ENCODE measurements at places on chromosomes 2 and 18.

DNA sequence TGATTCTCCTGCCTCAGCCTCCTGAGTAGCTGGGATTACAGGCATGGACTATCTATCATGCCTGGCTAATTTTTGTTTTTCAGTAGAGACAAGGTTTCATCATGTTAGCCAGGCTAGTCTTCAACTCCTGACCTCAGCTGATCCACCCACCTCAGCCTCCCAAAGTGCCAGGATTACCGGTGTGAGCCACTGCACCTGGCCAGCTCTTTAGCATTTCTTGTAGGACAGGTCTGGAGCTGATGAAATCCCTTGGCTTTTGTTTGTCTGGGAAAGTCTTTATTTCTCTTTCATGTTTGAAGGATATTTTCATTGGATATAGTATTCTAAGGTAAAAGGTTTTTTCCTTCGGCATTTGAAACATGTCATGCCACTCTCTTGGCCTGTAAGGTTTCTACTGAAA is 20.2 kb downstream of the VPS54 start:
- DNase-seq: no peak

DNA sequence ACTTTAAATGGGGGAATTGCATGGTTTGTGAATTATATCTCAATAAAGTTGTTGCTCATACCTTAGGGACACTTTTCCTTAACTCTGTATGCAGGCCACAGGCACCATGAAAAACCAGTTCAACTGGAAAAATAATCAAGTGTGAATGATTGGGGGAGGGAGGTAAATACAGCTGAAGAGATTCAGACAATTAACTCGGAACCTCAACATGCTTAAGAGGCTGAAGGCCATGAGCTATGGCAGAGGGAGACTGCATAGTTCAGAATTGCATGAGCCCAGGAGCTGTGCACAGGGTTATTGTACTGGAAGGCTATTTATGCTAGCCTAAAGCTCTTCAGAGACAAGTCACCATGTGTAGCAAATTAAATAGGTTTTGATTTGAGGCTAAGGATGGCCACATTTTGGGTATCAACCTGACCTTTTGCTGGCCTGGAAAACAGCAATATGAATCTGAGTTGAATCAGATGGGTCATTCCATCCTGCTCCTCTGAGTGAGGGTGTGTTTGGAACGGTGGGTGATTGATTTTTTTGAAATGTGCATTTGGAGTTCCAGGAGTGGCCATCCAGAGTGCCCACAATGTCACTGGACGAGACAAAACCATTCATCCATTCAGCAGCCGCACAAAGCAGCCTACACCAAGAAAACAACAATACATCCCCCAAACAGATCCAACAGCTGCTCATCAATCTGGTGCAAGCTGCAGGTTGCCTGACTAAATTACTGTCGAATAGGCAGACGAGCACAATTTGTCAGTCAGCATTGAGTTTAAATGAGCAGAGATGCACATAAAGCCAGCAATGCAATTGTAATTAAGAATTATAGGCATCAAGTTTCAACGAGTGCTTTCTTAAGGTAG is 42.5 kb downstream of the HRH4 start:
- no peak for DNase-seq

GRCh38 chr2:5253263-5253662 is 438.9 kb upstream of the SOX11 start:
- DNase-seq: no peak

- peak; percentile 42 for DNase-seq
Measured at GRCh38 chr18:44700652-44701051, 20.0 kb downstream of the SETBP1 start.

- no peak for DNase-seq
Measured at GRCh38 chr2:195534971-195535370, 122.1 kb upstream of the SLC39A10 start.

- DNase-seq: no peak
Measured at GRCh38 chr18:5693699-5694294, 150.0 kb upstream of the EPB41L3 start.

DNA sequence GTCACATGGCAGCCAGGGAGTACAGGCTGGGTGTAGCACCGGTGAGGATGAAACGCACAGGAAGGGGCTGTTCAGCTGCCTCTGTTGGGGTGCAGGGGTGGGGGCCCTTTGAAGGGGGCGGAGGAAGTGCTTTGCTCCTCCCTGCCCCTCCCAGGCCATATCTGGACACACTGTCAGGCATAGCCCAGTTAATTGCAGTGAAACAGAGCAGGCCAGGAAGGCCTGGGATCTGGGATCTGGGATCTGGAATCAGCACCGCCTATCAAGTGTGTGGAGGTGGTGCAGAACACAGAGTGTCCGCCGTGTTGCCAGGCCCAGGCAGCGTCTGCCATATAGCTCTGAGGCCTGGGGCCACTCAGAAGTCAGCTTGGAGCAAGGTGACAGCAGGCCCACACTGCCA is 119.3 kb upstream of the MSH2 start:
- no peak for DNase-seq

GRCh38 chr2:52269696-52270485 is 1238.0 kb upstream of the NRXN1 start:
- DNase-seq: peak; percentile 77

DNA sequence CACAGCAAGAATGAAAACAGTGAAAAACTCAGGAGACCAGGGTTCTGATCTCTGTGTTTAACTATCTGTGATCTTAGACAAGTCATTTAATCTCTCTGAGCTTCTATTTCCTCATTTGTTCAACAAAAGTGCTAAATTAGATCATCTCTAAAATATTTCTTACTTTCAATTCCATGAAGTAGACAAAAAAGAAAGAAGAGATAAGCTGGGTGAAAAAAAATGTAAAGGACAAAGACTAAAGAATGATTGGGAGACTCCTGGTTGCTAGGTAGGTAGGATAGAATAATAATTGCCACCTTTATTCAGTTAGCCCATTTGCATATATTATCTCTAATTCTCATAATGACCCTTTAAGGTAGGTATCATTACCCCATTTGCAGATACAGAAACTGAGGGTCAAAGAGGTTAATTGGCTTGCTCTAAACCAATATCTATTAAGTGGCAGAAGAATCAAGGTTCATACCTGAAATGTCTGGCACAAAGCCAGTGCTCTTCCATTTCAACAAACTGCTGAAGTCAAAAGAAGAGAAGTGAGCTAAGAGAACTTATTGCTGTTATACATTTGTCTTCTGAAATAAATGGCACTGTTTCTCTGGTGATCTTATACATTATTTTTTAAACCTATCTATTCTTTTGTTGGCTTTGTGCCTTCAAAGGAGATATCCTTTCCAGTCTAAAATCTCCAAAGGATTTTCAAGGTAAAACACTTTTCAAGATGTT is 141.7 kb downstream of the OTX1 start:
- no peak for DNase-seq

DNA sequence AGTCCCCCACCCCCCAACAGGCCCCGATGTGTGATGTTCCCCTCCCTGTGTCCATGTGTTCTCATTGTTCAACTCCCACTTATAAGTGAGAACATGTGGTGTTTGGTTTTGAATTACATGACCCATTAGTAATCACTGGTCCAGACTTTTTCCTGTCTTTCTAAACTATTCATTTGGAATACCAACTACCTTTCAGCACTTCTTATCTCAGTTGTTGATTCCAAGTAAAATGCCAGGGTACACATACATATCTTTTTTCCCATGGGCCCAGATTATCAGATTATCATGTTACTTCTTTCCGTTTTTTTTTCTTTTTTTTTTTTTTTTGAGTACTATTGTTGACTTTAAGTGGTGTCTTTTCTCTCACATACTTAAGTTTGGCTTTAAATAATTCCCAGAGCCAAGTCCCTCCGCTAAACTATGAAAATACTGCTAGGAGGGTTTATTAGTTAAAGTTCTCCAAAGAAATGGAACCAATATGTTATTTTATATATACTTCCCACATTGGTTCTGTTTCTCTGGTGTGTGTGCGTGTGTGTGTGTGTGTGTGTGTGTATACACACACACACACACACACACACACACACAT is 389.3 kb downstream of the IRS1 start:
- no peak for DNase-seq

DNA sequence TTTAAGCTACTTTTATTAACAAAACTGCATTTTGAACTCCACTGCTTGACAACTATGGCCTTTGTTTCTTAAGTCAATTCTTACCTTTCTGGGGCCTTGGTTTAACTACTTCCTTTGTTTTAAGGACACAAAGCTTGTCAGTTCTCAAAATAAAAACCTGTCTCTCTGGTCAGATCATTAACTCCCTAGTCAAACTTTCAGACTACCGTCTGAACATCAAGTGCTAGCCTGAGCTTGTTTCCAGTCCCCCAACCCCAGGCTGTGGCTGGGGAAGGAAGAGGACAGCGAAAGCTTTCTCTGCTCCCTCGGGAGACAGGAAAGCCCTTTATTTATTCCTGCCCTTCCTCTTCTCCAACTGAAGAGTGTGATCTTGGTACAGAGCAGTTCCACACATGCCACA is 1.7 kb downstream of the SH3YL1 start:
- DNase-seq: no peak

Data from HT1080 (cell line).